GM13977 (cell line): ENCODE measurements at places on chromosomes 6 and 20.

DNA sequence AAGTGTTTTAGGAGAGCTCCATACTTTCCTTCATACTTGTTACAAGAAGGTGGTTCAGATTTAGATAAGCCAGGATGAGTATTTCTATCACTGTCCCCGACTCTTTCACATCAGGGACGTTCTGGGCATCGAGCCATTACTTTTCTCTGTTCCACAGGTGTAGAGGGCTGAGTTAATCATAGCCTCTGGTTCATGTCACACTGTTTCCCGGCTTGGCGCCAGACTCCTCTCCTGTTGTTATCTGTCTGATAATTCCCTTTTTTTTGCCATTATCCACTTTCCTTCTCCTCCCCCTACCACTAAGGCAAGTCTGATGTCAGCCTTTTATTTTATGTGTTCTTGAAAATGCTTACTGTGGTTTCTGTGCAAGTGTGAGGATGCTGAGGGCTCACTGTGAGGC, 593.4 kb downstream of the UTRN start:
- DNase-seq = no peak

- DNase-seq = no peak
Observed at GRCh38 chr6:7378740-7379139, 10.8 kb downstream of the CAGE1 start.

DNA sequence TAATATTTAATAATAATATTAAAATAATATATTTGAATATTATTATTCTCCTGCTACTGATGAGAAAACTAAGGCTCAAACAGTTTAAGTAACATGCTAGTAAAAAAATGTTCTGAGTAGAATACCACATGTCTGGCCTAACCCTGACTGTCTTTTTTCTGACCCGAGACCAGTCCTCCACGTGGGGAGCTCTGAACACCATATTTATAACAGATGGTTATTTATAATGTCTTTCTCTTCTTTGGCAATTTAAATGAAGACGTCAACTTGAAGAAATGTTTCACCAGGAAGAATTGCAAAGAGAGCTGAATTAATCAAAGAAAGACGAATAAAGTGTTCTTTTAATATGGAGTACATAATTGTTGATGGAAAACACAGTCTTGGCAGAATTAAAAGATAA, 82.0 kb downstream of the SLC22A3 start:
- no peak for DNase-seq

- DNase-seq = no peak
Observed at GRCh38 chr20:7996898-7997297, 22.7 kb downstream of the TMX4 start.

- peak; percentile 11 for DNase-seq
Observed at GRCh38 chr20:17613328-17614175, 43.7 kb downstream of the DSTN start.

DNA sequence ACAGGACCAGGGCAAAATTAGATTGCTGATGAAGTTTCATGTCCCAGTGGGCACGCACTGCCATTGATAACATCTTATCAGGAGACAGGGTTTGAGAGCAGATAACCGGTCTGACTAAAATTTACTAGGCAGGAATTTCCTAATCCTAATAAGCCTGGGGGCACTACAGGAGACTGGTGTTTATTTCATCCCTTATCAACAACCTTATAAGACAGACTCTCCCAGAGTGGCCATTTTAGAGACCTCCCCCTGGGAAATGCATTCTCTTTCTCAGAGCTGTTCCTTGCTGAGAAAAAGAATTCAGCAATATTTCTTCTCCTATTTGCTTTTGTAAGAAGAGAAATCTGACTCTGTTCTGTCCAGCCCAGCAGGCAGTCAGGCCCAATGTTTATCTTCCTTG, 423.4 kb upstream of the IMPG1 start:
- DNase-seq = no peak

- no peak for DNase-seq
Observed at GRCh38 chr6:15550546-15551123, 112.2 kb downstream of the DTNBP1 start.

DNA sequence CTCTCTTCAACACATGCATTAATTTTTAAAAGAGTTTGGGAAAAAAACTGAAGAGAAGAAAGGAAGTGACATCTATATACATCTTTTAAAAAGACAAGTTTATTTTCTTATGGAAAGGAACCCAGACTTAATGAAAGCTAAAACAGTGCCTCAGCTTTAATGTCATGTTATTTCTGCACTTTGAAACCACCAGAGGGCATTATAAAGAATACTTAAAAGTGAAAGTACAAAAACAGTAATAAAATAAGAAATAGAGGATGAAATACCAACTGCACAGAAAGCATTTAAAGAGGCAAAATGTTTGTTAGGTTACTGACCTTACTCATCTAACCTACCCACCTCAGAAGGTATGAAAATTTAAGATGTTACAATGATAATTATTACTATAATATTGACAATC, 98.8 kb downstream of the HUS1B start:
- DNase-seq = peak; percentile 40

DNA sequence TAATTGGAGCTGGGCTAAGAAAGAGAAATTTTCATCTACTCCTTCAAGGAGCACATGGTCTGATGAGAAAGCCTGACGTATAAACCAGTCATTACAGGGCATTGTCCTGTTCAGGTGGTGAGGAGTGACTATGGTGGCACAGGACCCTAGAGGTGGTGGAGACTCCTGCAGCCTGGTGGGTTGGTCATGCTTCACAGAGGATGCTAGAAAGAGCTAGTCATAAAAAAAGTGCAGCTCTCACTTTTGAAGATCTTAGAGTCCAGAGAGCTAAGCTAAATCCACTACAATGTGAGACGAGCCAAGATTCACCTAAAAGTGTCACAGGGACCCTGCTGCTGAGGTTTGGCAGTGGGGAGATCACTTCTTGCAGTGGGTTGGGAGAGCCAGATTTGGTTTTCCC, 9.8 kb upstream of the ZNF831 start:
- DNase-seq = no peak

- no peak for DNase-seq
Observed at GRCh38 chr6:18513253-18513798, 126.2 kb downstream of the RNF144B start.
